ENCODE measurements at places on chromosomes 12 and 14.

GRCh38 chr12:1204581-1205121, 213.6 kb downstream of the ERC1 start:
- DNase-seq: no peak

DNA sequence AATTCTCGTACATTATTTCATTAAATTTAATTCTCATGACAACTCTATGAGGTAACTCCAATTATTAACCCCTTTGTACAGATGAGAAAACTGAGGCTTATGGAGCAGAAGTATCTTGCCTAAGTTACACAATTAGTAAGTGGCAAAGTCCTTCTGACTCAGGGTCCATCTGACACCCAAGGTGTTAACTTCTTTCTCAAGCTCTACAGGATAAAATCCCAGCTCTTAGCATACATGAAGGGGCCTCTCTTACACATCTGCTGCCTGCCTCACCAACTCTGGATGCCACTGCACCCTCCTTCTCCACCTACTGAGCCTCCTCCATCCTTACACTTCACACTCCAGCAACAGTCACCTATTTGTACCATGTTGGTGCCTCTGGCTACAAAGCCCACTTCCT, 4.3 kb upstream of the KRT72 start:
- no peak for DNase-seq

DNA sequence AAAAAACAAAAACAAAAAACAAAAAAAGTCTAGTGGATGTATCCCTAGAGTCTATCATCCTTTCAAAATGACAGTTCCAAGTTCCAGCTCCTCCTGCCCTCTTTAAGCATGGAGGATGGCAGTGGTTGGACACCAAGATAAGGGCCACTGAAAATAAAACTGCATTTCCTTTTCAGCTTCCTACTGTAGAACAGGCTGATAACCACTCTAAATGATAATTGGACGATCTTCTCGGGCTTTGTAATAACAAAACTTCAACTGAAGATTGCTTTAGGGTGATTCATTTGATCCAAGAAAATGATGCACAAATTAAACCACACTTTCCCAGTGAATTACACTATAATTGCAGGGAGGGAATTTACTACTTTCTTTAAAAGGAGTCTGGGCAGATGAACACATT, 42.2 kb upstream of the CRACR2A start:
- DNase-seq: no peak

DNA sequence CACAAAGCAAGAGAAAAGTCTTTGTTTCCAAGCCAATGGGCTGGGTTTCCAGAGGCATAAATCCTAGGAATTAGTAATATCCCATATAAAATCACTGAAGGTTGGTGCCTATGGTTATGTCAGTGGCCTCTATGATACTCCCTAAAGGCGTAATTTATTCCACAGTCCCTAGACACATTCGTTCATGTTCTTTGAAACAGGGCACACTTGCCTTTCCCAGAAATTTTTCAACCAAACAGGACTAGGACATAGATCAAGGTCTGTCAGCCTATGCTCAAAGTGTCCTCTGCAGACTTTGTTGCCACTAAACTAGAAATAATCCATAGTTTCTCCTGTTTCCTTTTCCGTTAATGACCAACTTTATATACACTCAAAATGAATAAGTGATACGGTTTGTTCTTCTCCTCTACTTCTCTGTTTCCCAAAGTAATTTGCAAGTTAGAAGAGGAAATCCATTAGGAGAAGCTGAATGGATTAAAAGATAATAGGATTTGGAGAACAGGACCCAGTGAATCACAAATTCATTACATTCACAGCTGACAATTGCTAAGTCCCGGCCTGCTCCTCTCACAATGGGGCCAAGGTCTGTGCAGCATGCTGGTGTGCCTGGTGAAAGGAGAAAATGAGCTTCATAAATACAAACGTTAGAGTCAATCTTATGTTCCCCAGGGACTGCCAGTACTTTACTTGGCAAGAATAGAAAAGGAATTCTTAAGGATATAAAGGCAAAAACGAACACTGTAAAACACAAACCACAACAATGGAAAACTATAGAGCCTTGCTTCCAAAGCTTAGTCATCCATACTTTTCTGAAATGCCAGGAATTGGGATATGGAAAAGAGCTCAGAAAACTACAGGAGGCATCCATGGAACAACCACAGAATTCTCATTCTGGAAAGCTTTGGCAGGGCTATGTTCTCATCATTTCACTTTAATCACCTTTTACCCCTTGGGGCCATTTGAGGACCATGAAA, 966.2 kb downstream of the NRXN3 start:
- no peak for DNase-seq

- DNase-seq: no peak
These were observed 48.5 kb downstream of the FGD6 start for GRCh38 chr12:95168746-95169145.

All from stimulated activated naive CD4-positive, alpha-beta T cell treated with Interleukin-2 at 50 U/mL for 16 hours (primary cell).